ENCODE measurements at places on chromosomes 2 and 18.

GRCh38 chr2:97670471-97670870 lies 958 bp downstream of the C2orf92 start:
- DNase-seq: no peak

GRCh38 chr2:180692322-180692721 lies 288.1 kb upstream of the UBE2E3 start:
- no peak for DNase-seq

DNA sequence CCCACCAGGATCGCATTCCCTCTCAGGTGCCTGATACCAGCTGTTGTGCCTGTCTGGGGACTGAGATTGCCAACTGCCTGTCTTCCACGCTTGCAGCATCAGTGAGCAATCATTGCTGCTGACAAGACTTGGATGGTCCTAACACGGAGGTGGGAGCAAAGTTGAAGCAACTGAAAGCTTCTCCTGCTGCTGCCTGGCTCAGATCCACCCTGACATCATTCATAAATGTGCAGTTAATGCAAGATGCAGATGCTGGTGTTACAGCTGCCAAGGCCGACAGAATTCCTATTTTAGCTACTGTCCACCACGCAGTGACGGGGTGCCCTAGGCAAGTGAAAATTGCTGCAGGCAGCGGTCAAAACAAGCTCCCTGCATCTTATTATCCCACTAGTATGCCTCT lies 131.4 kb downstream of the VWC2L start:
- no peak for DNase-seq

- DNase-seq: no peak
These were observed 1.0 kb upstream of the PUM2 start for GRCh38 chr2:20351555-20352229.

DNA sequence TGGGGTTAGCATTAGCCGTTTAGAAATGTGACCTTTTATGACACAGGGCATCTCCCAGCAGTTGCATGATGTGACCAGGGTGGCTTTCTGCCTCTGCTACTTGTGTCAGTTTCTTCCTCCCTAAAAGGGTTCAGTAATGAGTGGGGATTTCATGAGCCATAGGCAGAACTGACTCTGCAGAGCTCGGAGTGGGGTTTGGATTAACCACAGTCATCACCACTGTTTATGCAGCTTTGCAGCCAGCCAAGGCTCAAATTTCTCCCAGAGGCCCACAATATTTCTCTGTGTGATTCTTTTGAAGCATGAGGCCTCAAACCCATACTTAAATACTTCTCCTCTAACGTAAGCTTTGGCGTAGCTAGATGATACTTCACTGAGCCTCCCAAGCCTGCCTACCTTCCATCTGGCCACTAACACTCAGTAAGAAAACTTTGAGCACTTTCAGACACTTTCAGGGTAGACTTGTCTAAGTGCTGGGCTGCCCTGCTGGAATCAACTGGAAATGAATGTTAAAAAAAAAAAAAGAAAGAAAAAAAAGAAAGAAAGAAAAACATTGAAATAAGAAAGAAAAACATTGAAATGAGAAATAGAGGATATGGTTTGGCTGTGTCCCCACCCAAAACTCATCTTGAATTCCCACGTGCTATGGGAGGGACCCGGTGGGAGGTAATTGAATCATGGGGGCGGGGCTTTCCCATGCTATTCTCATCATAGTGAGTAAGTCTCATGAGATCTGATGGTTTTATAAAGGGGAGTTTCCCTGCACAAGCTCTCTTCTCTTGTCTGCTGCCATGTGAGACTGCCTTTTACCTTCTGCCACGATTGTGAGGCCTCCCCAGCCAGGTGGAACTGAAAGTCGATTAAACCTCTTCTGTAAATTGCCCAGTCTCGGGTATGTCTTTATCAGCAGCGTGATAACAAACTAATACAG lies 11.5 kb upstream of the LAPTM4A start:
- peak; percentile 96 for DNase-seq

DNA sequence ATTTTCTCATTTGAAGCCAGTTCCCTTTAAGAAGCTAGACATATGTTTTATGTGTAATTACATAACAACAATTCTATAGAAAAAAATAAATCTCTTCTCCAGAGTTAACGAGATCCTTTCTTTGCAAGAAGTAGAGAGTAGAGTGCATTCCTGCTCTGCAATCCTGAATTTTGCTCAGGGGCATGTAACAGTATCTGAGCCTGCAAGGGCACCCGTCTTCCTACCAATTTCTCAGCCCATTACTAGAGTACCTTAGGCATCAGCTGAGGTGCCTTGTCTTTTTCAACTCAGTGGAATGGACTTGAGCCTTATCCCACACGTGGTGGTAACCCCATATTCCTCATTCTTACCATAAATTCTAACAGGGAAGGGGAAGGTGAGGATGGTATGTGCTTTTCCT lies 205.9 kb downstream of the IKZF2 start:
- no peak for DNase-seq

DNA sequence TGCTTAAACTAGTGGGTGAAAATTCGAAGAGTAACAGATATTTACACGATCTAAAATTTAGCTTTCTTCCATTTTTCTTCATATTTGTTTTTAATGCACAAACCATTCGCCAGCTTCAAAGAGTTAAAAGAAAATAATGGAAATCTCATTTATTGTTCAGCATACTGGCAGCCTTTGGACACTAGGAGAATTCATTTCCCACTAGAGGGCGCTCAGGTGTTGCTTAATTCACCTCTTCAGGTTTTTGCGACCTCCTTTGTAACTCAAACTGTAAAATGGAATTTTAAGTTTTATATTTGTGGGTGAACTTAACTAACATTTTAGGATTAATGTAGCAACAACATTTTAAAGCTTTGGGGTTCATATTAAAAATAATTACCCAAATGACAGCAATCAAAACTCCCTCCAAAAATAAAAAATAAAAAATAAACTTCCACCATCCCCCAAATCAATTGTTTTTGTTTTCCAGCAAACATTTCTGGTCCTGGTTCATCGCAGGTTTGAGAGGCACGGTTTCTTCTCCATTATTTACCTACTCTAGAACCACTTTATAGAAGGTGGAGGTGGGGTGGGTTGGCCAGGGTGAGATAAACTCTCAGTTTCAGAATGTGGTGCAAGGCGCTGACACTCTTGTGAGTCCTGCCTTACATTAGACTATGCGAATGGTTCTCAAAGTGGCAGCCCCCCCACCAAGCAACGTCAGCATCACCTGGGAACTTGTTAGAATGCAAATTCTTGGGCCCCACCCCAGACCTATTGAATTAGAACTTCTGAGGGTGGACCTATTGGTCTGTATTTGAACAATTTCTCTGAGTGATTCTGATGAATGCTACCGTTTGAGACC lies 24.7 kb upstream of the PNPT1 start:
- DNase-seq: peak; percentile 63

- no peak for DNase-seq
These were observed 3.4 kb upstream of the IGFBP2 start for GRCh38 chr2:216629784-216630183.

DNA sequence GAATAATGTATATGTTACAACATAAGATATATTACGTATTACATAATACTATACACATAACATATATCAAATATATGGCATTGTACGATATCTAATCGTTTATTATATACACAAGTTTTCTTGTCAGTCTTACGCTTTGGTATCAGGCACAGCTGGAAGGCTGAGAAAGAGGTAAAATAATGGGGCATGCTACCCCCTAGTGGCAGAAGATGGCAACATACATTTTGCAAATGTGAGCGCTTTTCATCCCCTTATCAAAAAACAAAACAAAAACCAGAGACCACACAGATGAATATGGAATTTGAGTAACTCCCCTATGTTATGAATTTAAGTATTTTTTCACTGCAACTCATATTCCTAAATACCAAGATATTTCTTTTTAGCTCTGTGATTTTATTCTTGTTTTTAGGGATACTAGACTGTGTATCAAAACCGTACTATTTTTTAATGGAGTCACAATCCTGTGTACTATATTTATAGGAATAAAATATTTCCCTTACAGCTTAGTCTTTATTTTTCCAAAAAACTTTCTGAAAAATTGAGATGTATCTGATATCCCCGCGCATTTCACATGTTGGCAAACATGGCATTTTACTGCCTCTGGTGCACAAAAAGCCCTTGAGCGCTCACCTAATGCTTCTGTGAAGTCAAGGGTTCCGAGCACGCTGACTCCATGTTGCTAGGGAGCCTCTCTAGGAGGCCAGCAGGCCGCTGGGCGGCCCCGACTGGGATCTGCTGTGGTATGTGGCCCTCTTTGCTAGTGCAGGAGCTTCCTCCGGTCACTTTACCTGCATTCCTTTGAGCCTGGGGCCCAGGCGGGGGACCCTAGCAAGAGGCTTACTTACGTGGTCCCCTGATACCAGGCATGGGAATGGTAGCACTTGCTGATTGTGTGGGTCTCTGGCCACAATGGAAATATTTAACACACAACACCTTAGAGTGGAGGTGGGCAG lies 62.5 kb downstream of the SLC4A3 start:
- DNase-seq: peak; percentile 75

- DNase-seq: no peak
These were observed 12.7 kb upstream of the SELENOI start for GRCh38 chr2:26333293-26333692.

GRCh38 chr18:13375302-13376255 lies 157.0 kb downstream of the LDLRAD4 start:
- peak; percentile 96 for DNase-seq

DNA sequence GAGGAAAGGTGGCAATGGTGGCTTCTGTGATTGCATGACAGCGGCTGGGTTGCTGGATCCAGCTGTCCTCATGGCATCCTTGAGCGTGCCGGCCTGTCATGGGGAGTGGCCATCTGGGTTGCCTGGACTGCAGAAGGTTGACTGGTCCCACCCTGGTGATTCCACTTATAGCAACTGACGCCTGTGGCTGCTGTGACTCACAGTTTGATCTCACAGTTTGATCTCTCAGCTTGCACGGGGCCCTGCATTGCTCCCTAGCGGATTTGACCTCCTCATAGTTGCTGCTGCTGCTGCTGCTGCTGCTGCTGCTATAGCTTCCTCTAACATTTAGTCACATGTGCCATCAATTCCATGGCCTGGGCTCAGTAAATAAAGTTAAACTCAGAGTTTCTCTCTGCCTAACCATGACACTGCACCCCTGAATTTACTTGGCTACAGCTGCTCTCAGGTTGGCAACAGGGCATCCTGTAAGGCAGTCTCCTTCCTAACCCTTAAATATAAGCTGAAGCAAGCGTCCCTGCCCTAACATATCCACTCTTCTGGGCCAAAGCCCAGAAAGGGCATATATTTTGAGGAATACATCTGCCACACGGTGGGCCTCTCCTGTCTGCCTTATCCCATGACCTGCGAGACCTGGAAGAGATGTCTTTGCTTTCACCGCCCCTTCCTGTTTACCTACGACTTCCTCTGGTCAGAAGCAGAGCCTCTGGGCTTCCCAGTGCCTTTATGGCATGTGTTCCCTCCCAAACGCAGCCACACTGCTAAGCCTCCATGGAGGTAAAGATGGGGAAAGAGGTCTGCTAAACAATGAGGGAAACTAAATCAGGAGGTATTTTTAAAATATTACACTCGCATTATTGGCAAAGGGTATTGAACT lies 37.8 kb upstream of the CCDC150 start:
- DNase-seq: peak; percentile 93

DNA sequence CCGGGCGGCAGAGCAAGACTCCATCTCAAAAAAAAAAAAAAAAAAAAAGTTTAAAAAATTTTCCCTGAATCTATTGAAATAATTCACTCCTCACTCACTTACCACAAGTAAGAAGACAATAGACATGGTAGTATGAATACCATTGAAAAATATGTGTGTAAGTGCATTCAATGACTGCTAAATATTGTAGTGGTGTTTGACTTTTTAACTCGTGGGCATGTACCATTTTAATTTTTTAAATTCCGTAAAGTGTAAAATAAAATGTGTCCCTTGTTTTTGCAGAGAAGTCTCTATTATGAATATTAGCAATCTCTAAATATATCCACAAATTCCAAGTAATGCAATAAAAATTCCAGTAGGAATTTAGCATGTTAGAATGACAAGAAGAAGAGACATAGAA lies 134.1 kb downstream of the COPS8 start:
- no peak for DNase-seq

GRCh38 chr18:78309924-78310323 lies 669.7 kb upstream of the SALL3 start:
- DNase-seq: no peak

- DNase-seq: no peak
These were observed 10.8 kb upstream of the CRACDL start for GRCh38 chr2:98946855-98947254.

Data from astrocyte of the spinal cord (primary cell).